ENCODE measurements at places on chromosomes 5 and 9.

DNA sequence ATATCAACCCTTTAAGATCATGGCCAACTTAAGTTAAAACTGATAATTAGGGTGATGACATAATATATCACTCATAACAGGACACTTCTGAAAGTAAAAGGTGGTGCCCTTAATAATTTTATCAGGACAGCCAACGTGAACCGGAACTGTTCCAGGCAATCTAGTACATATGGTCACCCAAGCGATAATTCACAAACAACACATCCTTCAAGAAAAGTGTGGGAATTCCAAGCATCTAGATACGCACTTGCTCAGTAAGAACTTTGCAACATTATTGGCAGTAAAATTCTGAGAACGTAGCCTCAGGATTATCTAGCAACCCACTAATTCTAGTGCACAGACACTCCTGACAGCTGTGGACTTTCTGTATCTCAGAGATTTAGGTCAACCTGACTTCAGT is 85.7 kb downstream of the ALDH7A1 start:
- no peak for DNase-seq

GRCh38 chr9:88933607-88934379 is 57.5 kb upstream of the S1PR3 start:
- no peak for DNase-seq

DNA sequence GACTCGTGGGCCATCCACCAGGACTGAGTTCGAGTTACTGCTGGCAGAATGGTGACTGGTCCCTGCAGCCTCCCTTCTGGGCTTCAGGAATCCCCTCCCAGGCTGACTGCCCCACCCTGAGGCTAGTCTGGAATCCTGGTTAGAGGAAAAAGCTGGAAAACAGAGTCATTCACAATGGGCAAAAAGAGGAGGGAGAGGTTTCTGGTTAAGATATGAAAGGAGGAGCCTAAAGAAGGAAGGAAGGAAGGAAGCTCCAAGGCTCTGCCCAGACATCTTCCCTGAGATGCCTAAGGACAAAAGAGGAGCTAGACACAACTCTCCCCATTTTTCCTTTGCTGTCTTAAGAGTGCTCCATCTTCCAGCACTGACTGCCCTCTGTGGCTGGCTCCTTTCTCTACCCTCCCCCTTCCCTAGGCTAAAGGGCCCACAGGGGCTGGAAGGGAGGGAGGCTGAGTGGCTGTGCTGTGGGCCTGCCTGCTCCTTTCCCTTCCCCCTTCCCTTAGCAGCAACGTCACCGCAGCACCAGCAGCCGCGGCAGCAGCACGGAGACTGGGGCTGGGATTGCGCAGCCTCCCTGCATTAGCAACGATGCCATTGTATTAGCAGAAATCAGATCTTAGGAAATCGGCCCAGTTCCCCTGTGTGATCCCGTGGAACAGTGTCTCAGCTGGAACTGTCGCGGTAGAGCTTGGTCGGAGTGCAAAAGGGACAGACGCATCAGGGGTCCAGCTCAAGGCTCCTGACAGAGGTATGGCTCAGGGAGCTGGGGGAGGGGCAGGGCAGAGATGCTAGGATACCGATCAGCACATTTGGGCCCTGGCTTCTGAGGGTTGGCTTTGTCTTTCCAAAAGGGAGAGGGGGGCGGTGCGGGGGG is 48.7 kb downstream of the RUSC2 start:
- DNase-seq: no peak

- DNase-seq: no peak
Measured at GRCh38 chr5:162785673-162786072, 651.7 kb upstream of the CCNG1 start.

DNA sequence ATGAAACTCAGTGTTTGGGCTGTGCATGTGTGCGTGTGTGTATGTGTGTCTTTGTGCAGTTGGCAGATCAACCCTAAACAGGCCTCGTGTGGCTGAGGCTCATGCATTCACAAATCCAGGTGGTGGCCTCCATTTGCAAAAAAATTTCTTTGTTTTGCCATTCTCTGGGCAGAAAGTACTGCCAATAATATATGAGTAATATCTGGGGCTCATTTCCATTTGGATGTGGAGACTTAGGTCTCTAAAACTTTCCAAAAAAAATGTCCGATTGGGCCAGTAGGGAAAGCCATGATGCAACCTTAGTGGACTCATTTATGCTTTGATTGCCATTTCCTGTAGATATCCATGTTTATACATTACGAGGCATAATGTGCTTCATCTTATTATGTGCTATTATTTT is 77.9 kb upstream of the RPS23 start:
- no peak for DNase-seq

DNA sequence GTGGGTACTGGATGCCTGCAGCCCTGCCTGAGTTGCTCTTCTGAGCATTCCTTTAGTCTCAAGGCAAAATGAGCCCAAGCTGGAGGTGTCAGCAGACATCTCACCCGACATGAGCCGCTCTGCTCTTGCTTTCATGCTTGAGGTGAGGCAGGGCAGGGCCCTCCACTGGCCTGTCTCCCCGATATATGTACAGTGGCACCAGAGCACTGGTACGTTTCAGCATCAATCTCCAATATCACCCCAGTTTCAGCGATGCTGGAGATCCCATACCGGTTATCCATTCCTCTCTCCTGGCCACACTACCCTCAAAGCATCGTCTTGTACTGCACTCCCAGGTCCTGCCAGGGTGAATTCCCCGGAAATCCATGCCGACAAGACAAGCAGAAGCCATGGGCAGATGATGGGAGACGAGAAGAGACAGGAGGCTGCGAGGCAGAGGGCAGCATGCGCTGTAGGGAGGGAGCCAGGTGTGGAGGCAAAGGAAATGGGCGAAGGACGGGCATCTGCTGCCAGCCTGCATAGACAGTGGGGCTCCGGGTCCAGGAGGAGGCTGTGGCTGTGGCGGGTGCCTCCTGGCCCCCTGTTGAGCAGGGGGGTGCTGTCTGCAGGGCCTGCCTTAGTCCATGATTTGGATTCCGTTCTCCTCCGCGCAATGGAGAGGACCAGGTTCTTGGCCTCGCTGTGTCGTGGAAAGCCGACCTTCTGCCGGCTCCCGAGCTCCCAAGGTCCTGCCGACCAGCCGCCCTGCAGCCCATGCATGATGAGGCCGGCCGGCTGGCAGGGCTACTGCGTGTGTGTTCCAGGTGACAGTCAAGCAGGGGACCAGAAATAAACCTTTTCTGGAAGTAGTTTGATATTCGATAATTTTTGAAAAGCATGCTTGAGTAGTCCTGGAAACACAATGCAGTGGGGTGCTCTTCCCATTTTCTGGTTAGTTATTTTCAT is 152.2 kb upstream of the IRX2 start:
- no peak for DNase-seq

DNA sequence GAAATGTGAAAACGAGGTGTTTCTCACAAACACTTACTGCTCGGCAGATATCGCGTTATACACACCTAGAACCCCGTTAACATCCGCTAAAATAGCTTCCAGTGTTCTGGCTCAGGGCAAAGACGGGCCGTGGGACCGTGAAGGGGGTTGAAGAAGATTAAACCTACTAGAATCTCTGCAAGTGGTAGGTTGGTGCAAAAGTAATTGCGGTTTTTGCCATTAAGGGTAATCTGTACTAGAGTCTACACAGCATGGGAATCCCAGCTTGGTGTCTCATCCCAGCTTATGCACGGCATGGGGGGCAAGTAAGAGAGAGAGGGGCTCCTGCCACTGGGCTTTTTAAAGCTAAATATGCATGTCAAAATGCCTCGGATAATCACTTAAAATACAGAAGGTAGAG is 43.9 kb downstream of the HRH2 start:
- no peak for DNase-seq

- DNase-seq: no peak
Measured at GRCh38 chr9:18063856-18064390, 410.0 kb upstream of the ADAMTSL1 start.

DNA sequence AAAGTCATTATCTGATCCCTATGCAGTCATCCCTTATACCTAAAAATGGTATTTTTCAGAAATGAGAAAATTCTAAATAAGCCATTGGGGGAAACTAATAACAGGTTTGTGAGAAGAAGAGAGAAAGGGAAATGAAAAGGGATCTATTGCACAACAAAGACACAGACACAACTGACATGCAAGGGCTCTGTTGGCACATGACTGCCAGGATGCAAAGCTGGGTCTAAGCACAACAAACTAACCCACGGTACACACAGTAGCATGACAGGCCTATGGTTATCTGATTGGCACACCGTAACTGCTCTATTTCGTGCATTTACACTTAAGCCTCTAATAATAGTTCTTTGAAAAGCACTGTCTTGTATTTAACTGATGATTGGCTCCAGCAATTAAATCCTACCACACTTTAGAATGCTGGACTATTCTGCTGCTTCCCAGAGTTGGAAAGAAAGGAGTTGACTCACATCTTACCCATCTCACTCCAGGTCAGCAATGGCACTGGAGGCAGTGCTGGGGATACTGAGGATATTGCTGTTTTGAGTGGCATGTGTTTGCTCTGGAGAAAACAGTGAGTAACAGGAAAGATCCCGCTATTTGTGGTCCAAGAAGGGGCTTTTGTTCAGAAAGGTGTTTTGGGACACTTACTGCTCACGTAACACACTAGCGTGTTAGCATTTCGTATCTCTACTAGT is 328.3 kb downstream of the GLIS3 start:
- DNase-seq: no peak

All from stimulated activated CD4-positive, alpha-beta T cell treated with anti-CD3 and anti-CD28 coated beads, TNF-alpha, amount 100 ng/mL, for 48 hours (primary cell).